ENCODE measurements at places on chromosomes 1 and 21. TPM values are rescaled to one million over a fixed set of nuclear protein-coding genes. Genes with fewer than 3 reads are reported as not detected.

Gene SPRR2F
- not detected for total RNA-seq

Gene FCRL1
- total RNA-seq, result not detected

Gene ADORA3
- not detected for total RNA-seq

Gene TMEM200B
- total RNA-seq, result 0.12 TPM

Data from NCI-H460 (cell line).